A549 treated with Mapracorat at 1 μM for 4 hours (cell line): ENCODE measurements at places on chromosomes 5 and 9. TPM values are rescaled to one million over a fixed set of nuclear protein-coding genes. Genes with fewer than 3 reads are reported as not detected.

Gene DNM1
- 77.9 to 94.3 TPM (median 86.7 TPM) in 5 replicates for total RNA-seq

Gene FTMT
- not detected in 5 replicates for total RNA-seq

Gene RANBP3L
- total RNA-seq: not detected in 5 replicates

Gene RNF180
- 0.12 to 0.36 TPM (median 0.26 TPM) in 5 replicates for total RNA-seq

Gene DMRT2
- 0.13 to 0.16 TPM in 2 of 5 replicates, not detected in the others for total RNA-seq
